CD8-positive, alpha-beta T cell (primary cell): ENCODE measurements at places on chromosomes 2 and 18.

DNA sequence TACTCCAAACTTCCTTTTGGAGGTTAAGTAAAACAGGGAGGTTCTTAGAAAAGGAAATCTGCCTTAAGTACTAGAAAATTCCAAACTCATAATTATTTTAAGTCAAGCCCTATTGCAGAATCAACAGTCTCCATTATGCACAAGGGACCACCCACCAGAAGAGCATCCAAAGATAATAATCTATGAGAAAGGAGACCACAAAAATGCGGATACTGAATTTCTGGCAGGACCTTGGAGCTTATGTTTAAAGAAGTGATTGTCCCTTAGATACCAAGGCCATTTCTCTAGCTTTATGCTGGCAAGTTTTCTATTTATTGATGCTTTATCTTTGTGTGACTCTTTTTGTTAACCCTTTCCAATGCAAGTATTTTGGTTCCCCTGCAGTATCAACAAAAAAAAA lies 404.0 kb upstream of the MMADHC start:
- no peak for DNase-seq

- no peak for DNase-seq
These were observed at the start of gene OTOS for GRCh38 chr2:240140511-240140910. OTOS (minus strand) TSS chr2:240140658; CDS start chr2:240140326, 332 bp downstream.

DNA sequence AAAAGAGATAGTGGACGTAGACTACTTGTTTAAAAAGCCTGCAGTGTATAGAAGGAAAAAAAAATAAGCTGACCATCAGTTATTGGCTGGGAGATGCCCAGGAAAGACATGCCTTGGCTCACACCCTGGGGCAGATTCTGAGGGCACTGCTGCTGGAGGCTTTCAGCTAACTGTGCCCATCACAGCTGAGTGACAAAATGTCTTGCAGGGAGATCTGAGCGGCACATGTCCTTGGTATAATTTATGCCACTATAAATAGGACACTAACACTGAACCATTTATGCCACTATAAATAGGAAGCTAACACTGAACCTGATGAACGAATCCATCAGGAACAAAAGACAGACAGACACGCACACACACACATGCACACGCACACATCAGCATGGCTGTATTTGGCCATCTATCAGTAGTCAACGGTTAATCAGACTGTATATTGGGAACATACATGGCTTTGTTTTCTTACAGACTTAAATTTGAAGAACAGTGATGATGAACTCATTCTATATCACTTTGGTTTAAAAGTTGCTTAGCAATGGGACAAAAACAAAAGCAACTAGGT lies 68.2 kb upstream of the NOSTRIN start:
- DNase-seq, result no peak

- no peak for DNase-seq
These were observed 119.0 kb downstream of the BCL2L11 start for GRCh38 chr2:111239581-111240249.

DNA sequence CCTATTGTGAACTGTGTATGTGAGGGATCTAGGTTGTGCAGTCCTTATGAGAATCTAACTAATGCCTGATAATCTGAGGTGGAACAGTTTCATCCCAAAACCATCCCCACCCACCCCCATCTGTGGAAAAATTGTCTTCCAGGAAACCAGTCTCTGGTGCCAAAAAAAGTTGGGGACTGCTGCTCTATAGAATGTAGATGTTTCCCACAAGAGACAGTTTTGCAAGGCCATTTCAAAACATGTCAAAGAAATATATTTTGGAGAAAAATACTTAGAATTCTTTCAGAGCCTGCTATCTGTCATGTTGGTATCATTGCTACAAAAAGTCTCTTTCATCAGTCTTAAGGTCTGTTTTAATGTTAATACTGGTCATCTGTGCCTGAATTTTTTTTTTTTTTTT lies 4.1 kb upstream of the SLC39A10 start:
- DNase-seq, result no peak

DNA sequence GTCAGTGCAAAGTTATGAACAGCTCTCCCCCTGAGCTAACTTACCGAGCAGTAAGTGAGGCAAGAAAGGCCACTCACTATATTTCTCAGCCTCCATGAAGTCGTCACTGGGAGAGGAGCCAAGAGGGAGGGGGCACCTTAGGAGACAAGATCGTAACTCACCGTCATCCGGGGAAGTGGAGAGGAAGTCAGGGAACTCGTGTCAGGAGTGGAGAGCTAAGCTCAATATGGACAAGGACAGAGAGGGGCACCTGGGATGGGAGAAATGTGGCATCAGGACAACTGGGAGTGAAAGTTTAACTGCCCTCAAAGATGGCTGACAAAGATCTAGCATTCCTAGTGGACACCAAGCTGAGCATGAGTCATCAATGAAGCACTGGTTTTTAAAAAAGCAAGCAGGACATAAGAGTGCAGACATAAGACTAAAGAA lies 37.1 kb downstream of the BCL11A start:
- DNase-seq, result no peak

- no peak for DNase-seq
These were observed 78.2 kb upstream of the SLC1A4 start for GRCh38 chr2:64910972-64911433.

- no peak for DNase-seq
These were observed 546.7 kb upstream of the ID2 start for GRCh38 chr2:8134985-8135682.

GRCh38 chr18:57863706-57864105 lies 60.6 kb upstream of the ATP8B1 start:
- no peak for DNase-seq

DNA sequence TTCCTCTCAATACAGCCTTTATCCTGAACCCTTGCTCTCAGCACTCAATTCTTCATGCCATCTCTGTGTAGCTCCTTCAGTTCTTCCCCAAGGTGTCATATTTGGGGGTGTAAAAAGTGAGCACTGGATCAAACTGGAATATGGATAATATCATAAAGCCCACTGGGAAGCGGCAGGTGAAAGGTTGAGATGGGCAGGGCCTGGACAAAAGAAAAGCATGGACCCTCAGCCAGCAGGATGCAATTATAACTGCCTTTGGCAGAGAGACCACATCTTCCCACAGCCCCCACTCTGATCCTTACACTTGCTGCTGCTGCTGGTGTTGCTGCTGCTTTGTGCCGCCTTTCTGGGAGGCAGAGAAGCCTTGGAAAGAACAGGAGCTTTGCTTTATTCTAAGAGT lies 31.2 kb upstream of the STPG4 start:
- no peak for DNase-seq

DNA sequence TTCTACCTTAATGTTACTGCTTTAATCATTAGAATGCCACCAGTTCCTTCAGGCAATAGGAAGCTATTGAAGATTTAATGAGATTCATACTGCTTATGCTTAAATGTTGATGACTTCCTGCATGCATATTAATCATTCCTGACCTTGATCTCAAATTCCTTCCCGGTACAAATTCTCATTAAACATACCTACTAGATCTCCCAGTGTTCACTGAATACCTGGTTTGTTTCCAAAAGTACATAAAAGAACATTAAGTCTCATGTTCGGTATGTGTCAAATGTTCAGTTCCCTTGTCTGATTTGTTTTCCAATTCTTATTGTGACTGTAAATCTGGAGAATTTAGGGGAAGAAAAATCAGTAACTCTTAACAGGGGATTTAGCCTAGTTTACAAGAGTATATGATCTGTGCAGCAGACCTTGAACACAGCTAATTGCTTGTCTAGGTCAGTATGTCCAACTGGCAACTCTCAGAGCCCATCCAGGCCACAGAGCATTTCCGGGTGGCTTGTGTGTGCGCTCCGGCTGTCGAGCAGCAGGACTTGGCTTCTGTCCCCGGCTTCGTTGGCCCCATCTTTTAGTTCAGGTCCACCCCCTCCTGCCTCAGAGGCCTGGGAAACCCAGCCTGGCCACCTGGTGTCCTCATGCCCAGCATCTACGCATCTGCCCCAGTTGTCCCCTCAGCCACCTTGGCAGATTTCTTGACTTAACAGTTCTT lies 13.1 kb downstream of the METAP1D start:
- DNase-seq, result no peak

- DNase-seq, result peak; percentile 12
These were observed 5.4 kb upstream of the KCNJ13 start for GRCh38 chr2:232781765-232782164.

GRCh38 chr2:11385847-11386246 lies 41.4 kb upstream of the ROCK2 start:
- no peak for DNase-seq

DNA sequence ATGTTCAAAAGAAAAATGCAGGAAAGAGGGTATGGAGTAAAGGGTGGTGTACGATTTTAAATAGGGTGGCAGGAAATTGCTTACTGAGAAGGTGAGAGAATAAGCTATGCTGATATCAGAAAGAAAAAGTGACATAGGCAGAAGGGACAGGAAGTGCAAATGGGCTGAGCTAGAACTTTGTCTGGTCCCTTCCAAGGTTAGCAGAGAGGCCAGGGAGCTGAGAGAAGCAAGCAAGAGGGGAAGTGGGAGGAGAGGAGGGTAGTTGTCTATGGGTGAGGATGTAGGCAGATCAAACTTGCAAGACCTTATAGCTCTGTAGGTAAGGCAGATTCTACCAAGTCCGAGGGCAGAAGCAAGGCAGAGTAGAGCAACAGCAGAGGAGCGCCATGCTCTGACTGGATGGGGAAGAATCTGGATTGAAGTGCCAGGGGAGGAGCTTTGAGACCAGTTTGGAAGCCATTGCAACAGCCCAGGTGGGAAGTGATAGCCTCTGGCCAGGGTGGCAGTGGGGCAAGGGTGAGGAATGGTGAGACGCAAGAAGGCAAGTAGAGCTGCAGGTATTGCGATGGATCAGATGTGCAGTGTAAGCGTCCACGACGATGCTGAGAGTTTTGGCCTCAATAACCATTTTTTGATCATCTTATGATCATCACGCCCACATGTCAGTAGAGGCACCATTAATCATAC lies 134.4 kb upstream of the APCDD1 start:
- no peak for DNase-seq

DNA sequence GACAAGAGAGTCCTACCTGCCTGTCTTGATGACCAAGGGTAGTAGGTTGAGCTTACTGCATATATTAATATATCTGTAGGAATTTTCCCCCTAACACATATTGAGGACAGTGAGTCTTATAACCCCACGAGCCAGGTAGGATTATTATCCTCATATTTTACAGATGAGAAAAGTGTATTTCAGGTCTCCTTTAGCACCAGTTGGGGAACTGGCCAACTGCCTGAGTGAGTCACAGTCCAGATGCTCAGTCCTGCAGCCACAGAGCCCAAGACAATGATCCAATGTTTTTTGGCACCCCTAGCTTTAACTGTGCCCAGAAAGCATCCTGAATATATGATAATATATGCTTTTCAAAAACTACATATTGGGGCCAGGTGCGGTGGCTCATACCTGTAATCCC lies 30.8 kb upstream of the GLS start:
- DNase-seq, result no peak

DNA sequence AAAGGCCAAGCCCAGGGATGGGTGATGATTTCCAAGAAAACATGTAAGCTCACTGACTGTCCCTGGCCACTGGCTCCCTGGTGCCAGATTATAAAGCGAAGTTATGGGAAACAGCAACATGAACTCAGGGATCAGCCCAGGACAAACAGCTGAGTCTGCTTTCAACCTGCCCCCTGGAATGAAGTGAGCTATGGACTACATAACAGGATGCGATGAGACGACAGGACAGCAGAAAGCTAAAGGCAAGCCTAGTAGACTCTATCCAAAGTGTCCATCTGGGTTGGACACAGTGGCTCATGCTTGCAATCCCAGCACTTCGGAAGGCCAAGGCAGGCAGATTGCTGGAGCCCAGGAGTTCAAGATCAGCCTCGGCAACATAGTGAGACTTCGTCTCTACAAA lies 16.6 kb upstream of the KCMF1 start:
- DNase-seq, result no peak
